ENCODE measurements at places on chromosomes 6 and 20.

DNA sequence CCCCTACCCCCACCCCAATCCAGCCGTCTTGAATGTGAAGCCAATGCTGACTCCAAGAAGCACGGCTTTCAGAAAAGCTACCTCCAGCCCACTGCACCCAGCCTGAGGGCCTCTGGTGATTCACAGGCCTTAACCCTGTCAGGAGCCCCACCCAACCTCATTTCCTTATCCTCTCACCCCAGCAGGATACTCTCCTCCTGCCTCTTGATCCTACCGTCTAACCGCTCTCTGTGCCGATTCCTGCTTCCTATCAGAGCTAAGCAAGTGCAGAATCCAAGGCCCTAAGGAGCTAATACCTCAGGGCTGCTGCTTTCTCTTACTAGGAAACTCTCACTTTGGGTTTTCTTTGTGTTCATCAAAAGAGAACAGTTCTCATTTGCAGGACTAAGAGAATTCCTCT is 47.2 kb downstream of the TRERF1 start:
- DNase-seq, result no peak

DNA sequence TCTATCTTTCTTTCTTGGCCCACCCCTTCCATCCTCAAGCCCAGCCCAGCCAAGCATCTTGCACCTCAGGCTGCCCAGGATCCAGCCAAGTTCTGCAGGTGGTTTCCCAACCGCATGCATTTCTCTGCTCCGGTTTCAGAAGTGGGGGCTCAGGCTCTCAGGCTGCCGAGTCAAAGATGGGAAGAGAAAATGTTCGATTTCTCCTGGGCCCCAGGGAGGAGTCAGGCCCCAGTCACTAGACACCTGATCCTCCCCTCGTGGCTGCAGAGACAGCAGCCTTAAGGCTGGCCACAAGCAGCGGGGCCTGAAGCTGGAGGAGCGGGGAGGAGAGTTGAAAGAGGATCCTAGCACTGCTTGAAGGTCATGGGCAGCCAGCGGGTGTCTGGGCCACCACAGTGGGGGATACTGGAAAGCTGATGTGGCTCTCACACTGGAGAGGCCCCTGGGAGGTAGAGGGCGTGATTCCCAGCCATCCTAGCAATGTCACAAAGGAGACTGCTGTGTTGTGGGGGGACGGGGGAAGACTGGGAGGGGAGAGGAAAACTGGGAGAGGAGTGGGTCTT is 42.2 kb upstream of the ZFAND3 start:
- DNase-seq, result no peak

- no peak for DNase-seq
Measured at GRCh38 chr20:50340541-50340940, 149.9 kb downstream of the CEBPB start.

- no peak for DNase-seq
Measured at GRCh38 chr6:168132531-168133167, 53.6 kb upstream of the FRMD1 start.

GRCh38 chr6:52403627-52404026 is 16.5 kb upstream of the EFHC1 start:
- no peak for DNase-seq

DNA sequence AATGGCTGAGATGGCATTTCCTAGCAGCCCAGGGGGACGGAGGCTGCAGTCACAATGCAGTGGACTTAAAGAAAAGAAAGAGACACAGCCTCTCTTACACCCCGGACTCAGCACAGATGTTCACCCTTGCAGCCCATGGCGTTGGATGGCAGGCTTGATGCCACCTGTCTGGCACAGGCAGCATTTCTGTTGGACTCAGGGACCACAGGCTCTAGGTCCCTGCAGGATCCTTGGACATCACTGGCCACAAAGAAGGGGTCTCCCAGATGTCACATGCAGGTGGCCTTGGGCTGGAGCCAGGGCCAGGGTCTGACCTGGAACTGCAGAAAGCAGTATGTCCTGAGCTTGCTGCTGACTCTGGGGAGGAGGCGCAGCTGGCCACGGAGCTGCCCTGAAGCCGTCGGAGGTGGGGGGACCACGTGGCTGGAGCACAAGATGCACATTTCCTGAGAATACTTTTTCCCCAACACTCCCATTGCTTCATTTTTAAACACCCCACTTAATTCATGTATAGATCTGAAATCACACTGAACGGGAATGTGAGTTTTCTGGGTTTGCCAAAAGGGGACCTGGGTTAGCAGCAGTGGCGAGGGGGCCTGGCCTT is 102.3 kb upstream of the SULF2 start:
- DNase-seq, result no peak

GRCh38 chr6:106181664-106182418 is 95.7 kb downstream of the PRDM1 start:
- DNase-seq, result no peak

DNA sequence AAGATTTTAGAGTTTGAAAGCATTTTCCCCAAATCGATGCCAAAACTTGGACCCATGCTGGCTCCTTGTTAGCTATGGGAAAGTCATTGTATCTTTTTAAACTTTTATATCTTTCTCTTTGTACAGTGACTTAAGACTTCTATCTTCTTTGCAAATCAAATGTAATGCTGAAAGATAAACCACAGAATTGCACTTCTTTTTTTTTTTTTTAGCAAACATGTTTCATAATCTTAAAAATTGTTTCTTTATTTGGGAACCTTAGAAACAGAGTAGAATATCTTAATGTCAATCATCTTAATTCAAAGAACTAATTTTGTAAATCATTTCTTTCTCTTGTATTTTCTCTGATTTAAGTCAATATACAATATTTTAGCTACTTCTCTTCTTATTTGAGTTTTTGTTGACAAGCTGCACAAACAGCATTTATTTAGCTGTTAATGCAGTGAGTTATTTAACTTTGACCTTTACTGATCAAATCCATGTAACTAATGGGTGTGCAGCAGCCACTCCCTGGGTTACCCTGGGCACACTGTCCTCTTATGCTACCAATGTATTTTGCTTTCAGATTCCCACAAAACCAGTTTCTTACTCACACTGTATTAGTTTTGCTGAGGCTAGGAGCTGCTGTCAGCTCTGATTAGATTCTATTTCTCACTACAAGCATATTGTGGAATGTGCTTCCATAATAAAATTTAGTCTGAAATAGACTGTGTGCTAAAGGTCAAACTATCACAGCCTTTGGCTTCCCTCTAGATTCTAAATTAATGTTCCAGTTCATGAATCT is 279.6 kb downstream of the ADGB start:
- DNase-seq, result no peak

DNA sequence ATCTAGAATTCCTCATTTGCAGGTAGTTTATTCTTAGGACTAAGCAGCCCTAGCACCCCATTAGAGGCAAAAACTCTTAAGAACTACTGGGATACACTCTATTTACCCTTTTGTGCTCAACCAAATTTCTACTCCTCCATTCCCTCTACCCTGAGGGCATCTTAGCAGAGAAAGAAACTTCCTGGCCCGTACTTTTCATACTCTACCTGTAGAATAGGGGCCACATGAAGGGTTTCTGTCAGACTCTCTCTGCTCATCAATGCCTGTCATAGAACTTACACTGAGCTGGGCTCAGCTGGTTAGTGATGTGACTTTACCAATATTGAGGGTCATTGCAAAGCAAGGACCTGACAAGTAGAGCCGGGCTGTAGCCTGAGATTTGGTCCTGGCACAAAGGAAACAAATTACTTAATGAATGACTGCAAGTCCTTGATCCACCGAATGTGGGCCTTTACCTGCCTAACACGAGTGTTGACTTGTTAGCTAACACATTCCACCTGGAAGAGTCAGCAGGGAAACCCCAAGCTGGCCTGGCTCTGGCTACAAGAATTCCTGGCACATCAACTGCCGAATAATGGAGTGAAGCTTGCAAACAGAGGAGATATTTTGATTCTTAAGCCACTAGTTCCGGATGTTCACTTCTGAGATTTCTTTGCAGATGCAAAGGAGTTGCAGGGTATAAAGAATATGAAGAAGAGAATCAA is 280.5 kb upstream of the JAG1 start:
- DNase-seq, result no peak

DNA sequence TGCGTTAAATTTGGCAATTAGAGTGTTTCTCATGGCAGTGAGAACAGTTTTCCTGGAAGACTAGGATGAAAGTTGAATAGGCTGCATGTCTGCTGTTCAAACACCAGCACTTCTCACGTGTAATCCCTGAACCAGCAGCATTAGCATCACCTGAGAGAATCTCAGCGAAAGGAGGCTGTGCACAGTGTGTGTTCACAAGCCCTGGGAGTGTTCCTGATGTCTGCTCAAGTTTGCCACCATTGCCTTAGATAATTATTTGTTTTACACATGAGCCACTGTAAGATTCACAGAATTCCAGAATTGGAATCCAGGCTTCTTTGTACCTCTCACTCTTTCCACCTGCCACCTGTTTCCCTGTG is 117.3 kb downstream of the JARID2 start:
- no peak for DNase-seq

DNA sequence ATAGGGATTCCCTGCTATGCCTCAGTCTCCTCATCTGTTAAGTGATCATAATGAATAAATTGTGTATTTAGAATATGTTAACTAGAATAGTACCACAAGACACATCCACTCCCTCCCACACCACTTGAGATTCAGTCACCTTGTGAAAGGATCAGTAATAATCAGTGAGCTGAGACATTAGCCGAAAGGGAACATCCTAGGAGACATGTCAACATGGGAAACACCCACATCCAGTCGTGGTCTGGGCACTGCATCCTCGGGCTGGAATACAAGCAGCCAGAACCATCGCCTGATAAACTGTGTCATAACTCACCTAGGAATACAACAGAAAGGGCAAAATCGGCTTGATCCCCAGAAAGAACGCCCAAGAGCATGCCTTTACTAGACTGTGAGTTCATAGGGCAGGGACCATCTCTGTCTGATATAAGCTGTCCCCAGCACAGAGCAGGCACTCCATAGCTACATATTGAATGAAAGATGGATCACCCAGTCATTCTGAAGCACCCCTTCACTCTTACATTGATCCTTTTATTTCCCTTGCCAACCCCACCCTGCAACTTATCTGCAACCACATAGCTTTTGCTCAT is 23.9 kb downstream of the RIPOR2 start:
- DNase-seq, result no peak

DNA sequence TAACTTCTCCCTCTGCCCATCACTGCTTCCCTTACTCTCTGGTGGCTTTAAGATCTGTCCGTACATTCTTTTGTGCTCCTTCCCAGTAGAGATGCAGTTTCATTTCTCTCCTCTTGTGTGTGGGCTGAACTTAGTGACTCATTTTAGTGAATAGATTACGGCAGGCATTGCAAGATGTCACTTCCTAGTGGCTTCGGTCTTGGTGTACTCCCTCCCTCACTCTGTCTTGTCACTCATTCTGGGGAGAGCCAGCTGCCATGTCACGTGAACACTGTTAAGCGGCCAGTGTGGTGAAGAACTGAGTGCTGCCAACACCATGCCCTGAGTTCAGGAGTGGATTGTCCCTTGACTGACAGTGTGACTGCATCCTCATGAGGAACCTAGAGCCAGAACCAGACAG is 115.9 kb downstream of the OTOR start:
- DNase-seq, result no peak

- no peak for DNase-seq
Measured at GRCh38 chr6:89287351-89288028, 27.6 kb downstream of the GABRR2 start.

Data from lower lobe of right lung (tissue), 2 donors.